ENCODE measurements at places on chromosomes 1 and 21. TPM values are rescaled to one million over a fixed set of nuclear protein-coding genes. Genes with fewer than 3 reads are reported as not detected.

Gene MX2
- total RNA-seq = 0.54 TPM

Gene CLCA2
- 0.10 TPM for total RNA-seq

Gene KIAA1614
- total RNA-seq = 1.5 TPM

Gene HCRTR1
- 0.26 TPM for total RNA-seq

Gene OR10Z1
- total RNA-seq = 0.23 TPM

Gene GIPC2
- 0.21 TPM for total RNA-seq

Gene MASP2
- 5.9 TPM for total RNA-seq

Gene LINGO4
- total RNA-seq = 0.17 TPM

Gene IVL
- total RNA-seq = 0.15 TPM
